ENCODE measurements at places on chromosomes 3 and 15.

DNA sequence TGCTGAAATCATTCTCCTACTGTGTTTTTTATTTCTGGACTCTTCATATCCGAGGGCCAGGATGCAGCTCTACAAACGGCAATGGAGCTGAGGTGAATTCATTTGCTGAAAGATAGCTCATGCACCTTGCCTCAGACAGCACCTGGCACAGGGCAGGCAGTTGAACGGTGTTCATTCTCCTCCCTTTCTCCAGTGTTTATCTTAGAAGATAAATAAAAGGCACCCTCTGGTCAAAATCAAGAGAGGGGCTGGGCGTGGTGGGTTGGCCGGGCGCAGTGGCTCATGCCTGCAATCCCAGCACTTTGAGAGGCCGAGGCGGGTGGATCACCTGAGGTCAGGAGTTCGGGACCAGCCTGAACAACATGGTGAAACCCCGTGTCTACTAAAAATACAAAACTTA, 79.3 kb upstream of the LMOD3 start:
- no peak for DNase-seq

DNA sequence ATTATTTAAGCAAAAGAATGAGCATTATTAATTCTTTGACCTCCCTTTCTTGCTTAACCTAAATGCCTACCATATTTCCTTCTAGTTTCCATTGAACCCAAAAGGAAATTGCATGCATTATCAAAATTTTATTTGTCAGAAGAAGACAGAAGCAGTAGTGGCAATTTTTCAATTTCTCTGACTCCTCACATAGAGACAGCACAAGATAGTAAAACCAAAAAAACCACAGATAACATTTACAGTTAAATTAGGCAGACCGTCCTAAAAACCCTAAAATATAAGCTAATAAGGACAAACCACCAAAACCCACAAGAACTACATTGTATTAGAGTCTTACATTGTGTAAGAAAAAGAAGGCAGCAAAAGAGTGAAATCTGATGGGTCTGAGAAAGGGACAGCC, 27.1 kb downstream of the GOLGB1 start:
- DNase-seq = no peak

GRCh38 chr3:8538913-8539312, 37.3 kb downstream of the LMCD1 start:
- no peak for DNase-seq

- DNase-seq = no peak
These were observed 91.8 kb downstream of the LARS2 start for GRCh38 chr3:45480218-45480617.

GRCh38 chr3:193944518-193944884, 191.4 kb upstream of the HES1 start:
- DNase-seq = no peak

GRCh38 chr3:149845570-149846244, 32.7 kb downstream of the RNF13 start:
- no peak for DNase-seq

All from pancreas (tissue), 10 donors.